Activated T-cell treated with anti-CD3 and anti-CD28 coated beads, Interleukin-2, amount 50 U/mL, for 24 hours (primary cell): ENCODE measurements at places on chromosomes 4 and X.

- DNase-seq = no peak
Measured at GRCh38 chr4:181418496-181418895, 824.7 kb upstream of the TENM3 start.

GRCh38 chrX:68433155-68433980 is at the start of gene OPHN1:
Gene OPHN1, minus strand, starts transcription at chrX:68433495. Its CDS starts 475 bp downstream, at chrX:68433020.
- DNase-seq = peak; percentile 34

GRCh38 chr4:48015216-48015615 is 1.3 kb downstream of the CNGA1 start:
- DNase-seq = no peak

GRCh38 chr4:113223001-113223400 is 173.5 kb downstream of the ANK2 start:
- DNase-seq = no peak

GRCh38 chrX:48737940-48738339 is 23.6 kb upstream of the GLOD5 start:
- no peak for DNase-seq

GRCh38 chrX:152904151-152905080 is 6.5 kb downstream of the ZNF185 start:
- DNase-seq = peak; percentile 61

- no peak for DNase-seq
Measured at GRCh38 chr4:99330648-99331047, 9.4 kb upstream of the ADH1B start.

DNA sequence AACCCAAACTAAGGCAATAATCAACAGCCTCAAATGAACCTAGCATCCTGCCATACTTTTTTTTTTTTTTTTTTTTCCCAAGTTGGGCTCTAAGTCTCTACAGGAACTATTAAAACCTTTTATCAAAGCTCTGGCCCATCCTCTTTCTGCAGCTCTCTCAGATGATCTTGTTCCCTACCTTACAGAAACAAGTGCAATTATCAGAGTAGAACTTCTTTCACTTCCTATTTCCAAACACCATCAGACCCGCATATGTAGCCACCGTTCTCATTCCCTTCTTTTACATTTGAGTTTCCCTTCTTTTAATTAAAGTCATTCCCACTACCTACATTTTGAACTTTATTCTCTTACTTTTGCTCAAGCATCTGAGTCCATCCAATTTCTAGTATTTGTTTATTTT is 690.6 kb downstream of the DMD start:
- DNase-seq = no peak

GRCh38 chr4:147340111-147340510 is 140.8 kb upstream of the EDNRA start:
- no peak for DNase-seq
